ENCODE measurements at places on chromosomes 11 and 22.

DNA sequence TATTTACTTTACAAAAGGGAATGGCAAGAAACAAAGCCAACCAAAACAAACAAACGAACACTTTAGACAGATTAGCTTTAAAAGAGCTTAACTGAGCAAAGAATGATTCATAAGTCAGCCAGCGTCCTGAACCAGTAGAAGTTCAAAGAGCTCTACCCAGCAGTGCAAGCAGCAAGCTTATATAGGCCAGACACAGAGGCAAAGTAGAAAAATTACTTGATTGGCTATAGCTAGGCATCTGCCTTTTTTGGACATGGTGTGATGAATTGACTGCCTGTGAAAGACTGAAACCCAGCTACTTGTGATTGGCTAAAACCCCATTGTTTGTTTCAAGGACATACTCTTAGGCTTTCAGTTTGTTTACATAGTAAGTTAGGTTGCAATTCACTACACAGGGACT is 2120.0 kb upstream of the RAG2 start:
- no peak for DNase-seq

DNA sequence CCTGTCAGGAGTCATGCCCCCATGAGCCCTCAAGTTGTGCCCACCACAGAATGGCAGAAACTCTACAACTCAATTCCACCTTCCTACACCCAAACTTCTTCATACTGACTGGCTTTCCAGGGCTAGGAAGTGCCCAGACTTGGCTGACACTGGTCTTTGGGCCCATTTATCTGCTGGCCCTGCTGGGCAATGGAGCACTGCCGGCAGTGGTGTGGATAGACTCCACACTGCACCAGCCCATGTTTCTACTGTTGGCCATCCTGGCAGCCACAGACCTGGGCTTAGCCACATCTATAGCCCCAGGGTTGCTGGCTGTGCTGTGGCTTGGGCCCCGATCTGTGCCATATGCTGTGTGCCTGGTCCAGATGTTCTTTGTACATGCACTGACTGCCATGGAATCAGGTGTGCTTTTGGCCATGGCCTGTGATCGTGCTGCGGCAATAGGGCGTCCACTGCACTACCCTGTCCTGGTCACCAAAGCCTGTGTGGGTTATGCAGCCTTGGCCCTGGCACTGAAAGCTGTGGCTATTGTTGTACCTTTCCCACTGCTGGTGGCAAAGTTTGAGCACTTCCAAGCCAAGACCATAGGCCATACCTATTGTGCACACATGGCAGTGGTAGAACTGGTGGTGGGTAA is at the start of gene OR52W1:
Gene OR52W1, plus strand, starts transcription at position 51 of the 637 bp plus-strand sequence. Its CDS starts 0 bp downstream, at position 51.
- DNase-seq = no peak

DNA sequence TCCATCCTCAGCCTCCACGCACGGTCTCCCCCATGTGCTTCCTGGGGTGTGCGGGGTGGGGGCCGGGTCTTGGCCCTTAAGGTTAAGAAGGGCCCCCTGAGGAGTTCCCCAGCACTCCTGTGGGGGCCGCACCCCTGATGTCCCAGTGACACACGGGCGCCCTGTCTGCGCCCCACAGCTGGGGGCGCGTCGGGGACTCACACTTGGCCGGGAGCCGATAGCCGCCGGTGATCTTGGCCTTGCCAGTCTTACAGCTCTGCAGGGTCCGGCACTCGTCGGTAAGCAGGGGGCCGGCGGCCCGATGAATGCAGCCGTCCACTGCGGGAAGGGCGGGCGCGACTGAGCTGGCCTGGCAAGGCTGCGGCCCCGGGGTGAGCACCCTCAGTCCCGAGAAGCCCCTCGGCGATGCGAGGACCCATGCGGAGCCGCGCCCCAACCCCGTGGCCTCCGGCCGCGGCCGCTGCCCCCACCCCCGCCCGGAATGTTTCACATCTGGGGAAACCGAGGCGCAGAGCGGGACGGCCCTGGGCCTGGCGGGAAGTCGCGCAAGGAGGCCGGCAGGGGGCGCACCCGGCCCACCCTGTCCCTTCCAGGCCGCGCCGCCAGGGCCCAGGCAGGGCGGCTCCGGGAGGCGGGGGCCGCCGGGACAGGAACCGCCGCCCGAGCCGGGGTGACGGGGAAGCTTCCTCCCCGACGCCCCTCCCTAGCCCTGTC is 13.9 kb downstream of the OTUB1 start:
- no peak for DNase-seq

DNA sequence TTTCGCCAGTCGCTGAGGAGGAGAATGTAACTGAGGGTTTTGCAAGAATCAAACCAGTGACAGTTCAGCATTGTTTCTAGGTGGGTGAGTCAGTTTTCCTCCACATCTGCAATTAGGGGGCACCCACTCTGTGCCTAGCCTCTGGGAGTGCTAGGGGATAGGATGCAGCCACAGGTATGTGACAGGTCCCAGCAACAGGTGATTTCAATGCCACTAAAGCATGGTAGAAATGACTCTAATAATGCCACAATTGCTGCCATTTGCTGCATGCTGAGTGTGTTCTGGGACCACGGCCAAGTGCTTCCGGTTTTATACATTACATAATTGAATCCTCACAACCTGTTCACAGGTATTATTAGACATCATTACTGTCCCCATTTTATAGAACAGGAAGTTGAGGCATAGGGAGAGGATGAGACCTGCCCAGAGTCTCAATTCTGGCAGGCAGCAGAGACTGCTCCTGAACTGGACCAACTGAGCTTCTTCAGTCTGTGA is 556 bp downstream of the CRYBB2 start:
- DNase-seq = no peak

DNA sequence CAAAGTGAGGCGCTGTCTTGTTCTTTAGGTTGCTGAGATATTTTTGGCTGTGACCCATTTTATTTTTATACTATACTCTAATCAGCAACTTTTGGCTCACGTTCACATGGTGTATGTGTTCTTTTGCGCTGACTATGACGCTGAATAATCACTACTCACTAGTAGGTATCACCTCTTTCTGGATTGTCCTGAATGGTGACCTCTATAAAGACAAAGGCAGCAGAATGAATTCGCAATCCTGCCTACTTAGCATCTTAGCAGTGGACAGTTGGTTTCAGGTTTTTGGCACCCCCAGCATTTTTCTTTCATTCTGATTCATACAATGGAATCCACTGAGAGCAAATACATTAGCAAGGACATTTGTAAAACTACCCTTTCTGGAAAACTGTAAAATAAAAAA is 351.3 kb downstream of the JRKL start:
- no peak for DNase-seq

GRCh38 chr11:59028105-59028504 is 58.0 kb upstream of the GLYATL1B start:
- DNase-seq = no peak

DNA sequence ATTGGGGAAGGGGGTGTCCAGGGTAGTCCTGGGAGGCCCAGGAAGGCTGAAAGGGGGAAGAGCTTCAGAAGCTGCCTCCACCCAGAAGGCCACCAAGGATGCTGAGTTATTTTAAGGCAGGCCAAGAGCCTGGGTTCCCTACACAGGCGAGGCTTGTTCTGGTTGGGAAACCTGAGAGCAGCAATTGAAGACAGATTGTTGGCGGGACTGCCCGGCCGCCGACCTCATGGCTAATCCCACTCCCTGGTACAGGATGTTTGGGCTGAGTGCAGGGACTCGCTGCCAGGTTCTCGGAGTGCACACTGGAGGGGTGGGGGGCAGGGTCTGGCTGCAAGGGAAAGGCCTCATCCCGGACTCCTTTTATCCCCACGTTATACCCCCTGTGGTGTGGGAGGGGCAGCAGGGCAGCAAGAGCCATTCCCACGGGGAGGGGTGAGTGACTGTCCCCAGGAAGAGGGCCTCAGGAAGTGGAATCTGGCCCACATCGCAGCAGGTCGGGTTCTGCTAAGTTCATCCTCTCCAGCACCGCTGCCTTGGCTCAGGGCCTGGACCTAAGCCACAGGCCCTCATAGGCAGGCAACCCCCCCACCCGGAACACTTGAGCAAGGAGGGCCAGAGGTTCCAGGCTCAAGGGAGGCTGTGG is 43.6 kb upstream of the PRR5 start:
- peak; percentile 79 for DNase-seq

DNA sequence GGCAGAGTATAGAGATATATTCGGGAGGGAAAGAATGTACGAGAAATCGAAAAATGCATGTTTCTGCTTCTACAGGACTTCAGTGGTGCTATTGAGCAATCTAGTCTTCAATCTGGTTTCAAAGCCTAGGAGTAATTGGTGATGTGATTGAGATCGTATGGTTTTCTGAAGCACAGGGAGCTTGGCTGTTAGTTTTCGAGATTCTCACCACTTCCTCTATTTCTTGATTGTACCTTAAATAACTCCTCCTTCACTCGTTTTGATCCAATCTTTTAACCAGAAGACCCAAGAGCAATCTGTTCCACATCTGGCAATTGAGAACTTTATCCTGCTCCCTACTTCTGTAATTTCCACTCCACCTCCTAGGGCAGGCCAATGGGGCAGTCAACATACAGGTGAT is 518 bp downstream of the CCDC179 start:
- DNase-seq = no peak

GRCh38 chr22:37244114-37244921 is at the start of gene RAC2:
Gene RAC2, minus strand, starts transcription at chr22:37244269. Its CDS starts 121 bp downstream, at chr22:37244148.
- DNase-seq = peak; percentile 8

- no peak for DNase-seq
These were observed 41.5 kb downstream of the ST3GAL4 start for GRCh38 chr11:126396965-126397364.

- DNase-seq = no peak
These were observed 3.3 kb downstream of the TSPAN4 start for GRCh38 chr11:845872-846495.

- no peak for DNase-seq
These were observed 67.0 kb downstream of the OR5AK2 start for GRCh38 chr11:57055744-57056143.

GRCh38 chr11:108873310-108873709 is 208.4 kb downstream of the DDX10 start:
- no peak for DNase-seq
